ENCODE measurements at places on chromosomes 13 and 19.

- no peak for DNase-seq
These were observed 74.4 kb upstream of the FARP1 start for GRCh38 chr13:98068521-98068920.

DNA sequence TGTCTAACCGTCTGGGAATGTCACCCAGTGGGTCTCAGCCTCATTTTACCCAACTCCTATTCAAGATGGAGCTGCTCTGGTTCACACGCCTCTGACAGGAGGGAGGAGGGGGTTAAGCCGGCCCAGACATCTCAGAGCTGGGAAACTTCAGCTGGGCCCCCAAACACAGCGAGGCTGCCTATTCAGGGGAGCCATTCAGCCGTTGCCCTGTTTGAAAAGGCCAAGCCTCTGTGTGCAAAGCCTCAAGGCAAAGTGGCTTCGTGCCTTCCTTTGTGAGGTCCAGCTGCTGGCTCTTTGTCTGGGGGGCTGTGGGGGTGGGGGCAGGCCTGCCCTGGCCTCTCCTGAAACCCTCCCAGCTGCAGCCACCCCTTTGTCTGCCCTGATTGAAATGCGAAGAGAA, 147.4 kb downstream of the PTPRS start:
- DNase-seq, result no peak

- no peak for DNase-seq
These were observed 6.7 kb upstream of the PAN3 start for GRCh38 chr13:28131646-28132045.

- no peak for DNase-seq
These were observed 1047.9 kb upstream of the SLC10A2 start for GRCh38 chr13:104114101-104114500.

GRCh38 chr13:81383444-81383843, 1042.5 kb upstream of the SPRY2 start:
- DNase-seq, result no peak

DNA sequence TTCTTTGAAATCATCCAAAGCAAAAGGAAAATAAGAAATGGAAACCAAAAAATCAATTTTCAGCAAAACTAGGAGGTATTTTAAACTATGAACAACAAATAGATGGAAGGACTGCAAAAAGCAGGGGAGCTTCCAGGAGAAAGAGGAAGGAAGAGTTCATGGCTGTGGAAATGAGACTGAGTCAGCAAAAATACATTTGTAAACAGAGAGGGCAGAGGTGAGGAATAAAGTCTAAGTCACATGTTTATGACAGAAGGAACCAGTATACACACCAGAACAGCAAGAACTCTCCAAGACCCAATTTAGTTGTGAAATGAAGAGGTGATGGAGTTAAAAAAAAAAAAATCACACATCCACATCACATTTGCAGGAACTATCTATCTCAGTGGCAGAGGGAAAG, 69.6 kb downstream of the RNASEH2B start:
- peak; percentile 82 for DNase-seq

GRCh38 chr19:15170345-15170744, 30.4 kb downstream of the NOTCH3 start:
- DNase-seq, result no peak

All from CD14-positive monocyte (primary cell).